ENCODE measurements at places on chromosomes 6 and 20.

DNA sequence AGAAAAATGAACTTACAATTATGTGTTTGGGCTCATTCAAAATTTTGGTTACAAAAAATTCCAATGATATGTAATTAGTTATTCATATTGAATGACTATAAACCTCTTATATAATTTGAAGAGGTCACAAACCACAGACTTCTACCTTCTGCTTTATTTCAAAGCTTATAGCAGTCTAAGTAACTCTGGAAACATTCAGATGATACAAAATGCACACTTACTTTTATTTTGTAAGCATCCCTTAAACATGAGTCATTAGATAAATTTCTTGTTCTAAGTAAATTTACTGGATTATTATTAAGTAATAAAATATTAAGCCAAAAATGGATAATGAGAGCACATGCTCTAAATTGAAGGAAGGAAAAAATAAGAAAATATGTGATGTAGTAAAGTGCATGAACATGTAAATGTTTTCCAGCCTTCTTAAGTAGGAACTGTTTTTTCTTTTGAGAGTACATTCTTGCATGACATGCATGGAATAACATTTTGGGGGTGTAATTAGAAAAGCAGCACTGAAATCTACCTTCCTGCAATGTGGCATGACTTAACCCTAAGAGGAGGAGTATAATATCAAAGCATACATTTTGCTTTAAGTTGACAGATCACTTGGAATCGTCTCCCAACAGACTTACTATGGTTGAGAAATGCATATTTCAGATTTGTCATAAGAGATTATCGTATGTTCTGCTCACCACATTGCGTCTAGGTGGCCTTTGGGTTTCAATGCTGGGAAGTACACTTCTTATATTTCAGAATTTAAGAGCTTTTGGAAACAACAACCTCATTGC, 372.7 kb upstream of the HSF2 start:
- no peak for DNase-seq

- DNase-seq: no peak
These were observed 29.7 kb downstream of the RPF2 start for GRCh38 chr6:111011360-111012142.

DNA sequence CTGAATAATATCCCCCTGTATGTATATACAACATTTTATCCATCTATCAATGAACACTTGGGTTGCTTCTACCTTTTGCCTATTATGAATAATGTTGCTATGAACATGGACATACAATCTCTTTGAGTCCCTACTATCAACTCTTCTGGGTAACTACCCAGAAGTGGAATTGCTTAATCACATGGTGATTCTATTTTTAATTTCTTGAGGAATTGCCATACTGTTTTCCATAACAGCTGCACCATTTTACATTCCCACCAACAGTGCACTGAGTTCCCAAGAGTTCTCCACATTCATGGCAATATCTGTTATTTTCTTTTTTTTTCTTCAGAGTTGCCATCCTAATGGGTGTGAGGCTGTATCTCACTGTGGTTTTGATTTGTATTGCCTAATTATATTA, 88.3 kb downstream of the ZHX3 start:
- DNase-seq: no peak

- no peak for DNase-seq
These were observed 90.0 kb downstream of the ELOVL5 start for GRCh38 chr6:53258774-53259155.

DNA sequence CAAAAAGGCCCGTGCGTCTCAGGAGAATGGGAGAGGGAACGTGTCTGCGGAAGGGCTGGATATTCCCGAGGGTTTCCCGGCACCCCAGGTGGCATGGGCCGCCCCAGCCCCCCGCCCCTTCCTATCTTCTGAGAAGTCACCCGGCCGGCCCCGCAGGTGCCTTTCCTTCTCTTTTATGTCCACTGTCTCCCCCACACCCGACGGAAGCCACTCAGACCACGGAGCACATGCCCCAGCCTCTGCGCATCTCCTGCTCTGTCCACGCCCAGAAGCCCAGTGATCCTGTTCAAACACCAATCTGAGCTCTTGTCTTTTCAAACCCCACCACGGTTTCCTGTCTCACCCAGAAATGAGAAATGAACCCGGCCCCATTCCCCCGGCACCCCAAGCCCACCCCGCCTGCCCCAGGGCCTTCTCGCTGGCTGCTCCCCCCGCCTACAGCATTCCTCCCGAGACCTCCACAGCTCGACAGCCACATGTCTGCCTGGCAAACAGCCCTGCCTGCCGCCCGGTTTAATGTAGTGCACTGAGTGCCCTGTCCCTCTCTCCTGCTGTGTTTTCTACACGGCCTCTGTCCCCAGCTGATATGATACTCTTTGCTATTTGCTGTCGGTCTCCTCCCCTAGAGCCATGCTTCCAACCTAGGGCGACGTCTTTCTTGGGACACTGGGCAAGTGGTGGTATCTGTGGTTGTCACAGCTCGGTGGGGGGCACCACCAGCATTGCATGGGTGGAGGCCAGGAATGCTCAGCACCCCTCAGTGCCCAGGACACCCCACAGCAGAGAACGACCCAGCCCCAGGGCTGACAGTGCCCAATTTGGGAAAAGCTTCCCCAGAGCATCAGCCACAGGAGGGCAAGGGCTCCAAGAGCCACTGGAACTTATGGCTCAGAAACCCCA, 182.7 kb downstream of the TAF4 start:
- no peak for DNase-seq

DNA sequence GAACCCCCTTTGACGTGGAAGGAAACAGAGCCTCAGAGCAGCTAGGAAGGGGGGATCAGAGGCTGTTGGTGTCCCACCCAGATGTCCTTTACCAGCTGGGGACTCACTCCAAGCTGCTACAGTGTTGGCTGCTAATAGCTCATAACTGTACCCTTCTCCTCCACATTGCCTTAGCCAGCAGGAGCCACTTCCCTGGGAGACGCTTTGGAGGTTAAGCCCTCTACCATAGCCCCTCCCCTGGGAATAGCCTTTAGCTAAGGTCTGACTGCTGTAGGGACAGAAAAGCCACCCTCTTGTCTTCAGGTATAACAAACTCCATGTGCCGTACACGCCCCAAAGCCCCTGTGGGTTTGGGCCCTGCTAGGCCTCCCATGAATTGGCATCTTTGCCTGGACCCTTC, 238.6 kb downstream of the LRFN2 start:
- no peak for DNase-seq

DNA sequence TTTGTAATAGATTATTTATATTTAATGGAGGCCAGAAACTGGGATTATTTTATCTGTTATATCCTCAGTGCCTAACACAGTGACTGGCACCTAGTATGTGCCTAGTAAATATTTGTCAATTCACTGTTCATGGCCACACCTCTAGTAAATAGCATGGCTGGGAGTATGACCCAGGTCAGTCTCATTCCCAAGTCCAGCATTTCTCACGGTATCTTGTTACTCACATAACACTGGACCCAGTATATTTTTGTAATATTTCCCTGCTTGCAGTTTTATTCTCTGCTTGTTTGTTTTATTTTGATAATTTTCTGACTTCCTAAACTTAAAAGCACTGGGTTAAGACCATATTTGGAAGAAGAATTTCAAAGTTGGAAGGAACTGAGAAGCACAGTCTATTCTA, 47.7 kb downstream of the CTNNBL1 start:
- DNase-seq: no peak

GRCh38 chr6:155190677-155191076, 73.1 kb upstream of the CLDN20 start:
- DNase-seq: no peak

DNA sequence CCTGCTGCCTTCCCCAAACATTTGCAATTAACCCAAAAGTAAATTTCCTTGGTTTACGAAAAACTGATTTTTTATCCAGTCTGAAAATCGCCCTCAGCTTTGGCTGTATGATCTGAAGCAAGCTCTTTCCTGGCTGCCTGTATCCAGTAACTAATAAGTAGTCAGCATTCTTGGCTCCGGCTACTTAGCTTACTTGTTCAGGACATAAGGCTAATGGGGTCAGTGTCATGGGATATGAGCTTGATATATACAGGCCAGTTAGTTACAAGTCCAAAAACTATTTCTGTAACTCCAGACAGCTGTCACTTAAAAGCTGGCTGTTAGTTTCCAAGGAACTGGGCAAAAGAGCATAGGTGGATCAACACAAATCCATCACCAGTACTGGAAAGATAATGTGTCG, 56.2 kb downstream of the KHDC1L start:
- no peak for DNase-seq

DNA sequence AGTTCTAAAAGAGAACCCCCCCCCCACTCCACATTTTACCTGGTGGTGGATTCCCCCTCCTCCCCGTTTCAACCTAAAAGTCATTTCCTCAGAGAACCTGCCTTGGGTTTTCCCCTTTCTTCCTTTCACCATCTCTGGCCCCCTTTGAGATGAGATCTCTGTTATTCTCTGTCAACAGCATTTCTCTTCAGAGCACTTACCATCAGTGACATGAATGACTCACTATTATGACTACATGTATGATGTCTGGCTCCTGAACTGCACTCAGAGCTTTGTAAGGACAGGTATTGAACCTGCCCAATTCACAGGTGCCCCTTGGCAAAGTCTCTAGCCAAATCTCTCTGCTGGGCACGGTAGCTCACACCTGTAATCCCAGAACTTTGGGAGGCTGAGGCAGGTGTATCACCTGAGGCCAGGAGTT, 61.4 kb upstream of the JARID2 start:
- peak; percentile 1 for DNase-seq

GRCh38 chr20:35166242-35166830, 5.5 kb upstream of the PROCR start:
- no peak for DNase-seq

GRCh38 chr20:42204109-42204660, 586.0 kb upstream of the CHD6 start:
- DNase-seq: no peak

- DNase-seq: no peak
These were observed 89.4 kb downstream of the PACRG start for GRCh38 chr6:162817196-162817595.

DNA sequence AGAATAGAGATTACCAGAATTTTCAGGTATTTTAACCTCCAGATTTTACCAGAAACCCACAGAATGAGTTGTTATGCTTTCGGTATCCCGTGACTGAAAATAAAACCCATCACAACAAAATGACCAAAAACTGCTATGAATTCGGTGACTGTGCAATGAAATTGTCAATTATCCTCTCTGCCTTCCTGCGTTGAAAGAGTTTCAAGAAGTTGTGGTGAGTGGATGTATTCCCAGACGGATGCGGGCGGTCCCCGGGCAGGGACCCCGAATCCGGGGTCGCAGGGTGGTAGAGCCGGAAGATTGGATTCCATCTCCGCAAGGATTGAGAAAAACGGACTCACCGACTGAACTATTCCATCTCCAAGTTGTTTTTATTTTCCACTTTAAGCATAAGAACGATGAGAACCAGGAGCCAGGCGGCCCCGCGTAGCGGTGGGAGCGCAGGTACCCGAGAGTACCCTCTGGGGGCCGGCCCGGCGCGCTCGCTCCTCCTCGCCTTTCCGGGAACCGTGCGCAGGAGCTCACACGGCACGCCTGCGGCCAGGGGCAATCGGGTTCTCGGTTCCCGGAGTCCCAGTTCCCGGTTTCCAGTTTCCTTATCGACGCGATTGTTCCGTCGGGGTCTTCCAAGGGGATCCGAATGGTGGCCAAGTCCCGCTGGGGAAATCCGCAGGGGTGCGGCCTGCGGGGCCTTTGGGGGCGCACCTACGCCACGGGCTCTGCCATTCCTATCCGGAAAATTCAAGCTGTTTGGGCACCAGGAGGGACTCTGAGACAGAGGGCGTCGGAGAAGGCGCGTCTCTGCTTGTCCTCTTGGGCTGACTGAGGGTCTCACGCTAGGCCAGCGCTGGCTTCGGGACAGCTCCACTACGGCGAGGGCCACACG, 104.9 kb upstream of the PRDM1 start:
- DNase-seq: peak; percentile 39

DNA sequence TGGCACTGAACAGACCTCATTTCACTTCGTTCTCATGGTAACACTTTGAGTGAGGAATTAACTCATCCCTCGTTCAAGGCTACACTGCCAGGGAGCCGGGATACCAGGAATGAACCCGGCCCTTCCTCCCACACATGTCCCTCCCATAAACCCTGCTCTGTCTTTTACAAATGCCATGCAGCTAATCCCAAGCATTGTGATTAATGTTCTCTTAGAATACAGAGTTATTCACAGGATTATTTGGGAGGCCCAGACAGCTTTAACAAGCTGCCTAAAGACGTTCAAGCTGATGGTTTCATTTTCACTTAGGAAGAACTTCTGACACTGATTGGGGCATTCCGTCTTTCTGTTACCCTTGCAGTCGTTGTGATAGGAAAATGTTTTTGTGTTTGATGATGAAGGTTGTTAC, 42.5 kb upstream of the CD83 start:
- no peak for DNase-seq

DNA sequence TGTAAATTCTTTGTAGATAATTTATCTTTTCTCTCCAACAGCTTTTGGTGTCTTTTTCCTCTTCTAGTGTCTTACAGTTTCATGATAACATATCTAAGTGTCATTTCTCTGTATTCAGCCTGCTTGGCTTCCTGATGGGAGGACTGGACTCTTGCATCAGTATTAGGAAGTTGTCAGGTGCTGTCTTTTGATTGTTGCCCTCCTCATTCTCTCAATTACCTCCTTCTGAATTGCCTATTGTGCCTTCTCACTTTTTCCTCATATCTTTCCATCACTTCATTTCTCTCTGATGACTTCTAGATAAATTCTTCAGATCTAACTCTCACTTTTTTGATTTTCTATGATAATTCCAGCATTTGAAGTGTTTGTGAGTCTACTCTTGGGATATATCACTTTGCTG, 154.4 kb upstream of the MLIP start:
- DNase-seq: no peak

- no peak for DNase-seq
These were observed 11.4 kb upstream of the SIRT5 start for GRCh38 chr6:13563009-13563408.

- DNase-seq: no peak
These were observed 354.0 kb upstream of the RGS17 start for GRCh38 chr6:153485072-153485471.

- DNase-seq: no peak
These were observed 94.3 kb downstream of the JPH2 start for GRCh38 chr20:44092551-44093248.

GRCh38 chr6:130421585-130421984, 55.8 kb downstream of the TMEM200A start:
- no peak for DNase-seq

- no peak for DNase-seq
These were observed 14.7 kb downstream of the UST start for GRCh38 chr6:148761527-148762011.

DNA sequence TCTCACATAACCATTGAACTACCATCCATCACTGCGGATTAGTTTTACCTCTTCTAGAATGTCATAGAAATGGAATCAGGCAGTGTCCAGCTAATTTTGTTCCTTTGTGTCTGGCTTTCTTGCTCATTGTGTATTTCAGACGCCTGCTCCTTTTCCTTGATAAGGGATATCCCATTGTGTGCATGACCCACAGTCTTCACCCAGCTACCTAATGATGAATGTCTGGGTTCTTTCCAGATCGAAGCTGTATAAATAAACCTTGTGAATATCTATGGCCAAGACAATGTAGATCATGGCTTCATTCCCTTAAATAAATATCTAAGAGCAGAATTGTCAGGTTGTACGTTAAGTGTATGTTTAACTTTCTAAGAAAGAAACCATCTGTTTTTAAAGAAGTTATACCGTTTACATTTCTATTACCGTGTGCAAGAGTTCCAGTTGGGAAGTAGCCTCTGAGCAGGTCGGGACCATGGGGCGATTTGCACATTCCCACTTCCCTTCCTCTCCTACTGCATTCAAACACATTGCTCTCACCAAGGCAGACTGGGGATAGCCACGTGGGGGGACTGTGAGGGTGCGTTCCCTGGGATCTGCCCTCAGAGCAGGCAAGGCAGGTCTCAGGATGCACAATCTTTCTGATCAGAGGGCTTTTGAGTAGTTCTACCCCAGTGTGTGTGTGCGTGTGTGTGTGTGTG, 13.1 kb downstream of the CD93 start:
- DNase-seq: no peak
